Epithelial cell of proximal tubule (primary cell): ENCODE measurements at places on chromosomes 11 and 22. TPM values are rescaled to one million over a fixed set of nuclear protein-coding genes. Genes with fewer than 3 reads are reported as not detected.

APOC3 gene
- not detected in 2 replicates for total RNA-seq

SLC7A4 gene
- total RNA-seq, result 0.29 and 1.8 TPM in 2 replicates

ANO3 gene
- total RNA-seq, result not detected in 2 replicates

YAP1 gene
- 84.8 and 94.5 TPM in 2 replicates for total RNA-seq

SYT7 gene
- total RNA-seq, result 0.23 TPM in 1 of 2 replicates, not detected in the other

MYO18B gene
- not detected in 2 replicates for total RNA-seq

TCP11L1 gene
- total RNA-seq, result 9.8 and 15.2 TPM in 2 replicates

APOBEC3B gene
- 67.3 and 68.1 TPM in 2 replicates for total RNA-seq

BIK gene
- total RNA-seq, result 12.4 and 18.3 TPM in 2 replicates

CYP2D6 gene
- 0.14 and 0.29 TPM in 2 replicates for total RNA-seq

ZP1 gene
- total RNA-seq, result not detected in 2 replicates
